NCI-H748 treated with DMSO at 0.1 percent for 48 hours (cell line): ENCODE measurements at places on chromosomes 3 and 15.

DNA sequence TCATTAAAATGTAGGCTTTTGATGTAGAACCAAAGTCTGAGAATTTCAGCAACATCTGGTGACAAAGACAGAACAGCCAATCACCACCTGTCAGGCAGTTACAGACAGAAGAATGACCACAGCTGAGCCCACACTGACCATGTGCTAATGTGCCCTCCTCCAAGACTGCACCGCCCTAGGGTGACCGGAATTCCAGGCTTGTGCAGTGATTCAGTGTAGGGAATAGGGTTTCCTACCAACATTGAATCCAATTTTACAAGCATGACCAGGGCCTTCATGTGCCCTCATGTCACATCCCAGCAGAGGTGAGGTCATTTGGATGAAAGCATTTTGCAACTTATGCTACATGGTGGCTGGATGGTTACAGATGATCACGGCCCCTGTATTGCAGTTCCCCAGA, 412.5 kb downstream of the SOX2 start:
- DNase-seq: no peak

GRCh38 chr3:5663601-5664000, 476.1 kb downstream of the EDEM1 start:
- no peak for DNase-seq

GRCh38 chr3:136122006-136122405, 74.1 kb downstream of the MSL2 start:
- DNase-seq: no peak

- DNase-seq: no peak
Measured at GRCh38 chr3:60580809-60581208, 670.4 kb downstream of the FHIT start.

- no peak for DNase-seq
Measured at GRCh38 chr3:104368760-104369159, 997.9 kb upstream of the ALCAM start.

- no peak for DNase-seq
Measured at GRCh38 chr3:157683668-157684067, 180.5 kb upstream of the VEPH1 start.

- DNase-seq: no peak
Measured at GRCh38 chr3:178359728-178360127, 176.5 kb upstream of the KCNMB2 start.

- no peak for DNase-seq
Measured at GRCh38 chr15:29819979-29820378, 2.3 kb downstream of the TJP1 start.

- no peak for DNase-seq
Measured at GRCh38 chr3:194757647-194758061, 72.0 kb downstream of the FAM43A start.

DNA sequence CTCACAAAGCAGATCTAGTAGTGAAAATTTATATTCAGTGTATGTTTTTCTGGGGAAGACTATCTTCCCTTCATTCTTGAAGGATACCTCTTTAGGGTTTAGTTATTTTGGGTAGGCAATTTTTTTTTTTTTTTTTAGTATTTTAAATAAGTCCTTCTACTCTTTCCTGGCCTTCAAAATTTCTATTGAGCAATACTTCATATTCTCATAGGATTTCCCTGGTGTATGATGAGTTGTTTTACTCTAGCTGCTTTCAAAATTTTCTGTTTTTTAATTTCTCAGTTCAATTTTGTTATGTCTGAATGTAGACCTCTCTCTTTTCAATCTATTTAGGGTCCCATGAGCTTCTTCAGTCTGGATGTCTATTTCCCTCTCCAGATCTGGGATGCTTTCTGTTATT, 74.3 kb upstream of the PLSCR4 start:
- DNase-seq: no peak

DNA sequence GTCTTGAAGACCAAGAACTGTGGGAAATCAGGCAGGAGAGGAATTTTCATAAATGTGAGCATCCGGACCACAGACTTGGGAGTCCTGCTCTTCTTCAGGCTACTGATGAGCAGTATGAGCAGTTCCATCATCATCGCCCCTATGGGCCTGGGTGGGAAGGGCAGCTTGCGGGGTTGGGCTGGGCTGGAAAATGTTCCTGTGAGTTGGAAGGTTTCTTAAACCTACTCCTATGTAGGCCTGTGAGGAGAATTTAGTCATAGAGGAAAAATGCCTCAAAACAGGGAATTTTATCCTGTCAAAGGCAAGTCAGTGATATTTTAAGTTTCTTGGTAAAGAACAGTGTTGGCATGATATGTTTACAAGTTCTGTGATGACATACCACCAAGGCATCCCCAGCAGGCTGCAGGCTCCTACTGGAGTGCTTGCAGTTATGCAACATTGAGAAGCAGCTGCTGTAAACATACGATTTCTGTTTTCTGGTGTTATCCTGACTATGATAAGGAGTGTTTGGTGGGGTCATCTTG, 10.3 kb downstream of the MASP1 start:
- DNase-seq: no peak
